Karpas-422 (cell line): ENCODE measurements at places on chromosomes 3 and 15.
A peak's percentile ranks its signal among the peaks of the same experiment; 100 is the strongest.

DNA sequence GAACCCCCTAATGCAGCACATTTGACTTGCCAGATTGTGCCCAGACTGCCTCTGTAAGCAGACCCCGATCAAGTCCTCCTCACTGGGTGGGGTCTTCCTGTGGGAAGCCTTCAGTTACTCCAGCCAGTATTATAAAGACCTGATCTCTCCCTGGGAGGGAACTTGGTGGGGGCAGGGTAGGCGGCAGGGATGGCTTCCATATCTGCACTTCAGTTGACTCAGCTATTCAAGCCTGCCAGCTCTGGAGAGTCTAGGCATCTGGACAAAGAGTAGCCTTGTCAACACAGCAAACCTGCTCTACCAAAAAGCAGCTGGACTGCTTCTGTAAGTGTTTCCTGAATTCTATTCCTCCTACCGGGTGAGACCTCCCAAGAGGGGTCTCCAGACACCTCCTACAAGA lies 21.0 kb upstream of the SLC25A38 start:
- DNase-seq = no peak

- peak; percentile 14 for DNase-seq
Observed at GRCh38 chr3:78613421-78613879, 1154.3 kb downstream of the ROBO1 start.

GRCh38 chr3:36303286-36303685 lies 77.0 kb upstream of the STAC start:
- no peak for DNase-seq

- no peak for DNase-seq
Observed at GRCh38 chr3:15998911-15999310, 175.6 kb upstream of the GALNT15 start.

DNA sequence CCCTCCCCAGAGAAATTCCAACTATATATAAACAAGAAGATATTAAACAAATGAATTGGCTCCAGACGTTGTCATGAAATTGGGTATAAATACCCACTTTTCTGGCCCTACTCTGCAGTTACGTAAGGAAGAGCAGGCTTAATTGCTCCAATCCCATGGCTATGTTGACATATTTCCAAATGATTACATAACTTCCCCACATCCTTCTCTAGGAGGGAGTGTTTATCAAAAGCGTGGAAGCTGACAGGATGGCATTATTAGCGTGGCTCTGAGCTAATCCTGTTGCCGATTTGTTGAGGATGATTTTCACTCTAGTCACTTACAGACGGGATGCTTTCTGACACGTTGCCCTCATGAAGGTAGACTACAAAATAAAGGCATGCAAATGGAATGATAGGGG lies 347.5 kb upstream of the TMCO5A start:
- DNase-seq = no peak

GRCh38 chr15:80706161-80706560 lies 11.1 kb downstream of the ABHD17C start:
- no peak for DNase-seq

GRCh38 chr3:55190331-55190730 lies 262.5 kb upstream of the LRTM1 start:
- DNase-seq = no peak

DNA sequence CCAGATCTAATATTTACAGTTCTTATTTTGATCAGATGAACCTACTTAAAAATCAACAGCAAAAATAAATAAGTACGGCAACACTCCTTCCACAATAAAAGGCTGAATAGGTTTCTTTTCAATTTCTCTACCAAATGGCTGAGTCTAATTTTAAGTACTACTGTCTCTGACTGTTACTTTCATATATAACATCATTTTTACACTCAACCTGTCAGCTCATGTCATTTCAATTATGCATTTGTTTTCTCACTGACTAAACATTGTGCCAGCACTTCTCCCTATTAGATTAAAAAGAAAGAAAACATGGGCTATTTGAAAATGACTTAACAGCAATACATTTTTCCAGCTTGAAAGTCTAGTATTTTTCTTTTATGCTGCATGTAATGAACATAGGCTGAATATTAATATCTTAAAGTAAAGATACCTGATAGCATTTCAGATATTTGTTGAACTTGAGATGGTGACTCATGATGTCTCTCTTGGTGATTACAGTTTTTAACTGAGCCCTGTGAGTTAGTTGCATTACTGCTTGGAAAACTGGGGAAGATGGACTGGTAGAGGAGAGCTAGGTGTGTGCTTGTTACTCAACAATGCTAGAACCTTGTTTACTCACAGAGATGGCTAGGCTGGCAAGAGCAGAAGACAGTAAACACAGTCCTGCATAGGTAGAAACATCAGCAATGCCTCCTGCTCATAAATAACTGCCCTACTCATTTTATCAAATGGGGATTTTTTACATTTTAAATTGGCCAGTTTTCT lies 73.9 kb downstream of the PEX5L start:
- DNase-seq = no peak

GRCh38 chr3:23739536-23739935 lies 66.2 kb upstream of the UBE2E1 start:
- DNase-seq = no peak

DNA sequence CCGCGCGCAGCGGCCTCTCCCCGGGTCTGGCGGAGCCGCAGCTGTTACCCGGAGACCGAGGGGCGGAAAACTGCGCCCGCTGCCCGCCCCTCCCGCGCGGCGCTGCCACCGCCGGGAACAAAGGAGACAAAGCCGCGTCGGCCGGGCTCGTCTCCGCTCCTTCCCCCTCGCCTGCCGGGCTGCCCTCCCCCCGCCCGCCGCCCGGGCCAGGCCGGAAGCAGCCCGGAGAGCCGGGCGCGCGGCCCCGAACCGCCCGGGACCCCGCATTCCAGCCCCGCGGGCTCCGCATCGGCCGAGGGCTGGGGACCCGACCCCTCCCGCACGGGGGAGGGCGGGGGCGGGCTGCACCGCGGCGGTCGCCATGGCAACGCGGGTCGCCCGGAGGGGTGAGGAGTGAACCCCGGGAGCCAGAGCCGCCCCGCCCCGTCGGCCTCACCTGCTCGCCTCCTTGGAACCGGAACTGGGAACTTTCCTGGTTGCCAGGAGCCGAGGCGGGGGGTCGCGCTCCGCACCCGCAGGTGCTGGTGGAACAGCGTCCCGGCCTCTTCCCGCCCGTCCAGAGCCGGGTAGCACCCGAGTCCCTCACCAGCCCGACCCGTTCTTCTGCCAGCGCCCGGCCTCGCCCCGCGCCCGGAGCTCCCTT lies 448 bp downstream of the PLXNB1 start:
- peak; percentile 81 for DNase-seq

- DNase-seq = peak; percentile 63
Observed at GRCh38 chr3:58588030-58588614, 10.9 kb upstream of the FAM107A start.

DNA sequence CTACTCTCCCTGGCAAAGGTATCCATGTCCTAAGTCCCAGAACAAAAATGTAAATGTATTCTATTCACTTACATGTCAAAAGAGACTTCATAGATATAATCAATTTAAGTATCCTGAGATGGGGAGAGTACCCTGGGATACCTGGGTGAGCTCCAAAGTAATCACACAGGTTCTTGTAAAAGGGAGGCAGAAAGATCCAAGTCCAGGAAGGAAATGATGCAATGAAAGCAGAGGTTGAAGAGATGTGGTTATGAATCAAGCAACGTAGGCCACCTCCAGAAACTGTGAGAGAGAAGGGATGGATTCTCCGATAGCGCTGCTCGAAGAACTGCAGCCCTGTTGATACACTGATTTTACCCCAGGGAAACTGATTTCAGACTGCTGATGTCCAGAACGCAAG lies 93.9 kb upstream of the VGLL3 start:
- DNase-seq = no peak

- DNase-seq = no peak
Observed at GRCh38 chr3:197204736-197205135, 93.7 kb downstream of the DLG1 start.

GRCh38 chr15:93495799-93496637 lies 407.0 kb upstream of the RGMA start:
- no peak for DNase-seq

GRCh38 chr3:10758304-10759037 lies 57.6 kb upstream of the SLC6A11 start:
- peak; percentile 85 for DNase-seq

GRCh38 chr15:69780981-69781380 lies 316.7 kb downstream of the TLE3 start:
- DNase-seq = no peak

DNA sequence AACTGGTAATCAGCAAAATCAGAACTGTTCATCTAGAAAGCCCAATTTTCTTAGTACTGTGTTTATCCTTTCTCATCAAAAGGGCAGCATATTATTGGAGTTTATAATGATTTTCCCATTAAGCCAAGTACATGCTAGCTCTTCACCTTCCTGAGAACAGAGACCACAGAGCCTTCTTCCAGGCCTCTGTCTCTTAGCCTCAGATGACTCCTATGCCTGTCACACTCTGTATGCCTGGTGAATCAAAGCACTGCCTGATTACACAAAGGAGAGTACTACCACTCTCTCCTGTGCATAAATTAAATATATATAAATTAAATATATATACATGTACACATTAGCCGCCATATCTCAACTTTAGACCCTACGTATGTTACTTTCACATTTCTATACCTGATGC lies 636.1 kb downstream of the NTRK3 start:
- DNase-seq = no peak

DNA sequence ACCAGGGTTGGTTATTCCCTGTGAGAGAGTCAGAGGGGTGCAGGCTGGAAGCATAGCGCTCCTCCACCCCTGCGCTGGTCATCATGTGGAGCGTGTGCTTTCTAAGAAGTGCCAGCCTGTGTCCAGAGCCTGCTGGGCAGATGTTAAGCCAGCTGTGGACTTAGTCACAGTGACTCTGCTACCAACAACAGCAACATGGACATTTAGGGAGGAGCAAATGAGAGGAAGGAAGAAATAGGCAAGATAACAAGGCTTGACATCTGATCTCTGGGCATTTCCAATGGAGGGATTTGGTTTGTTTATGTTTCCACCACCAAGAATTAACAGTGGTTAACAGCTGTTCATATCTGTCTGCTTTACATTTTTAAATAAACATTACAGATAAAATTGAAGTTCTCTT lies 36.4 kb upstream of the MYZAP start:
- DNase-seq = no peak

GRCh38 chr3:172087602-172088580 lies 48.5 kb downstream of the FNDC3B start:
- no peak for DNase-seq

- DNase-seq = no peak
Observed at GRCh38 chr15:52214553-52214952, 23.4 kb upstream of the GNB5 start.

GRCh38 chr15:91853511-91853947 lies at the start of gene SLCO3A1:
Gene SLCO3A1, plus strand, starts transcription at chr15:91853708.
- DNase-seq = peak; percentile 90

DNA sequence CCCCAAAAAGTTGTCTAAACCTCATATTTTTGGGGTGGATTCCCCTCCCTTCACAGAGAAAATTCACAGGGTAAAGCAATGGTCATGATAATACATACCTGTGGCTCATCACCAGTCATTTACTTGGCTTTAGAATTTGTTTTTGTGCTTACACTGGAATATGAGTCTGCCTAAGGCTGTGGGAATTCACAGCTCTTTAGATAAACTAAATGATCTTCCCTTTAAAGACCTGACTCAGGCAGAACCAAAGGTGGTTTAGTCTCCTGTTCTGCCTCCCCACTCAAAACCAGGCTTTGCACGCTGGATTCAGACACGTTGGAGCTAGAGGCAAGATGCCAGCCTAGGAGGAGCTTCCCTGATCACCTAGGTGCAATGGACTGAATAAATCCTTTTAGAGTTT lies 40.3 kb upstream of the BNC1 start:
- DNase-seq = no peak

DNA sequence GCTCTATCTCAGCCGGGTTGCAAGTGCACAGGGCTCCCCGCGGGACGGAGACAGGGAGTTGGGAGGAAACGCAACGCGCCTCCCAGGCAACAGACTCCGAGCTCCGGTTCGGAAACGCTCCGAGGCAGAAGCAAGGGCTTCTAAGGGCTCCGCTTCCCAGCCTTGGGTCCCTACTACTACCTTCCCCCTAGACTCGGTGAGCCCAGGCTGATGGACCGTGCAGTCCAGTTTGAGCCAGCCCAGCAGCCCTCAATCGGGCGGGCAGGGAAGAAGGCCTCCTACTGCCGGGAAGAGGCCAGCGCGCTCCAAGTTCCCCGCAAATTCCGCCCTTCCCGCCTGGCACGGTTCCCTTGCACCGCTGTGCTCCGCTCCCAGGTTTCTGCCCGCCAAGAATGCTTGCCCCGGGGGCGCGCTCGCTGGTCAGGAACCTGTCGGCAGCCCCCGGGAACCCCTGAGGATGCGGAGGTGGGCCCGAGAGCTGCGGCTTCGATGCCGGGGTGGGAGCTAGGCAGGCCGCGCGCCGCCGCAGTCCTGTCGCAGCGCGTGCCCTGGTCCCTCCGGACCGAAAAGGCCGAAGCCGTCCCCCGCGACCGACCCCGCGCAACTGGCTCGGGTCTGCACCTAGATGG lies 728 bp downstream of the TRANK1 start:
- DNase-seq = peak; percentile 85

DNA sequence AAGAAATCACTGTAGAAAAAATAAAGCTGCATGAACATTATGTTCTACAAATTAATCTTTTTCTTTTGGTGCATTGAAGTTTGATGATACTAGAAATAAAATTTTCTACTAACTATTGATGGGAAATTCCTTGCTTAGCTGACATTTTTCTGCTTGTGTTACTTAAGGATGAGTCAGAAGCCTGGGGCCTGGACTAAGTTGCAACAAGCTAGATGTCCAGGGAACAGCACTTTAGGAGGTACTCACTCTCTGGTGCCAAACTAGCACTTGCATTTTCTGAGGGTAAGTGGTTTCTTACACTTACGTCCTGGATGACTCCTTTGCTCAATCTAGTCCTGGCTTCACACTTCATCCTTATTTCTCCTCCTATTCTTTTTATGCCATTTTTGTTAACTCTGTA lies 945.1 kb downstream of the IGSF11 start:
- no peak for DNase-seq

GRCh38 chr15:92645051-92645631 lies 10.4 kb downstream of the FAM174B start:
- no peak for DNase-seq

GRCh38 chr15:79501086-79501485 lies 69.0 kb downstream of the MINAR1 start:
- no peak for DNase-seq

DNA sequence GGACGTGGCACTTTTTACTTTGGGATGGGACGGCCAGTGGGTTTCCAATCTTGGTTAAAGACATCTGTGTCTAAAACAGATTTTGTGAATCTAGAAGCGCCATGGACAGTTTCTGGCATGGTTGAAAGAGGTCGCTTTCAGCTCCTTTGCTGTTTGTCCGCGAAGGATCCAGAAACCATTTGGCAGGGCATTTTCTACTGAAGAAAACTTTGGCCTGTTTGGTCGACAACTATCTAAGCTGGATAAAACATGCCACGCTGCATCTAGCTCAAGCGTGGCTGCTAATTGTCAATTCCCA lies 730 bp upstream of the RORA start:
- DNase-seq = no peak

DNA sequence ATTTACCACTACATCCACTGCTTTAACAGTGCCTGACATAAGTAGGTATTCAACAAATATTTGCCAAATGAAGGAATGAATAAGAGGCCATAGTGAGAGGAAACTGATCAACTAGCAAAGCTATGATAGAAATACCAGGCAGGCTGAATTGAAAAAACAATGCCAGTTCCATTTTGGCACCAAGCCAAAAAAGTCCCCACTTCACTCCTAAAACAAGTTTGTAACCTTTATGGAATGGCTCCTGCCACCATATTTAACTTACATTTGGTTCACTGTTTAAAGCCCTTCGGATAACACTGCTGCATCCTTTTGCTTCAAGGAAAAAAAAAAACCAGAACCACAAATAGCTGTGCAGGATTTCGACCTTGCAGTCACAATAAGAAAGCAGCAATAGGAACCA lies 166.1 kb downstream of the FRMD5 start:
- DNase-seq = peak; percentile 29

- no peak for DNase-seq
Observed at GRCh38 chr15:96882121-96882772, 551.7 kb downstream of the NR2F2 start.
